ENCODE measurements at places on chromosomes 3 and 15.

- DNase-seq = no peak
These were observed 231.1 kb upstream of the COL8A1 start for GRCh38 chr3:99407257-99407656.

DNA sequence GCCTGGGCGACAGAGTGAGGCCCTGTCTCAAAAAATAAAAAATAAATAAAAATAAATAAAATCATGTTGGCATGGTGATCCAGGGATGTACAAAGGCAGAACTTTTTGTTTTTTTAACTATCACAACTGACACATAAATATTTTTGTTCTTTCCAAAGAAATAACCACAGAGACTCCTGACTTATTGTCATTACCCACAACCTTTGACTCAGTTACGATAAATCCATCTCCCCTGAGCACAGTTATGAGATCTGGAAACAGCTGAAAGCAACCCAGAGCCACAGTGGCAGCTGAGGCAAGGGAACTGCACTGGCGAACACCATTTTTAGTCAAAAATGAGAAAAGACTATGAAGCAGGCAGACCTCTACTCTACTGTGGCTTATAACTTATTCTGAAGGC, 24.0 kb downstream of the OSBPL10 start:
- DNase-seq = no peak

DNA sequence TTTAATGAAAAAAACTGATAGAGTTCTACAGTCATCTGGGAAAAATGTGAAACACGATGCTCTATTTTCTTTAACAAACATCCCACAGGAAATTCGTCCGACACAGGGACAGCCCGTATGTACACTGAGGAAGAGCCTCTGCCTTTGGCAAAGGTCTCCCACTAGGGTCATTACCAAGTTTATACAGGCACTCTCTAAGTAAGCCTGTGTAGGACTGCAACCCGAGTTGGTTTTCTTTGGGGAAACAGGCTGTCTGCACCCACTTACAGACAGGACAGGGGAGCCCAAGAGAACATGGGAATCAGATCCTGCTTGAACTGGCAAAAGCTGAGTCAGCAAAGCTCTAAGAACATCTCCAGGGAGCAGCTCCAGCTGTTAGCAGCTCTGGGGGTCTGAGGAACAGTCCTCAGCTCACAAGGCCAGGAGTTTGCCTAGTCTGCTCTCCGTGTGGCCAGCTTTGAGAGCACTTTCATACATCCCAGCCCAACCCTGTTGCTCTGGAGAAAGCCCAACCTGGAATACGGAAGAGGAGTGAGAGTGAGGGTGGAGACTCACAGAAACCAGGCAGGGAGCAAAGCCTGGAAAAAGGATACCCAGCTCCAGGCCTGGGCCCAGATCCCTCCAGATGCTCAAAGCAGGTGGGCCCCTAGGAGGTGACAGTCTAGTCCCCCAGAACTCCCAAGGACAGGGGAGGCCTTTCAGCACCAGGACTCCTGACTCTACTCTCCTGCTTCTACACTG, 1.9 kb downstream of the TBC1D2B start:
- DNase-seq = no peak

DNA sequence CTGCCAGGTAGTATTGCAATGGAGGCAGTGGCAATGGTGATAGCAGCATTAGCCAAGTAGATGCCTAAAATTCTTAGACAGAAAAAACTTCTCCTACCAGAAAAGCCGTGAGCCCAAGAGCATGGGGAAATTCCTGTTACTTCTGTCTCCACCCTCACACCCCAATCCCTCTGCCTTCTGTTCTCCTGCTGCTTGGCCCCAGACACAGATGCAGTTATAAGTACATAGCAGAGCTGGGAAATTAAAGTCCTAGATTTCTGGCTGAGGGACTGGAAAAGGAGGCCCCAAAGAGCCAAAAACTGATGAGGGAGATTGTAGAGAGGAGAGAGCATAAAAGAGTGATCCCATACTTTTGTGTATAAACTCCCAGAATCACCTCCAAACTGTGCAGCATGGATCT, 166.9 kb downstream of the SMAD6 start:
- DNase-seq = no peak

GRCh38 chr15:90840954-90841353, 27.4 kb upstream of the FURIN start:
- DNase-seq = no peak

Measured in stimulated activated CD4-positive, alpha-beta T cell treated with anti-CD3 and anti-CD28 coated beads, Interleukin-15, amount 100 ng/mL, for 48 hours (primary cell).